ENCODE measurements at places on chromosomes 5 and 9.

DNA sequence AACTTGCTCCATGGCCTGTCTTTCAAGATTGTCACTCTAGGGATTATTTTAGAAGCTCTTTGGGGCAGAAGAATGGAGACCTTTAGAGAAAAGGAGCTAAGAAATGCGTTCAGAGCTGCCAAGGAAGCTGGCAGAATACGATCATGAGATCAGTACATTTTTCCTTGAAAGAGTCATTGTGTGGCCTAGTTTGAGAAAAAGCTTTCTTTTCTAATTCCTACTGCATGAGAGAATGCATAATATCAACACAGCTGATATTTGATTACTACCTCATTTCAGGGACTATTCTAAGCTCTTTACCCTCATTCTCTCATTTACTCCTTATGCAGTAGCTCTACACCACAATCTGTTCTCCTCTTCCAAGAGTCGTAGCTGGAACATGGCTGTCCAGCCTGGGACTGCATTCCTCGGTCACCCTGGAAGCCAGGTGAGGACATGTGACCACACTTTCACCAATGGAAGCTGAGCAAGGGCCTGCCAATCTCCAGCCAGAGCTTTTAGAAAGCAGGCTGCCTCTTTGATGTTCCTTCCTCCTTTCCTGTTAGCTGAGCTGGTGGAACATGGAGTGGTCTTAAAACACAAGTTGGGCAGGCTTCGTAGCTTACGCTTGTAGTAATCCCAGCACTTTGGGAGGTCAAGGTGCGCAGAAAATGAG lies 99.3 kb upstream of the LHFPL2 start:
- DNase-seq: no peak

DNA sequence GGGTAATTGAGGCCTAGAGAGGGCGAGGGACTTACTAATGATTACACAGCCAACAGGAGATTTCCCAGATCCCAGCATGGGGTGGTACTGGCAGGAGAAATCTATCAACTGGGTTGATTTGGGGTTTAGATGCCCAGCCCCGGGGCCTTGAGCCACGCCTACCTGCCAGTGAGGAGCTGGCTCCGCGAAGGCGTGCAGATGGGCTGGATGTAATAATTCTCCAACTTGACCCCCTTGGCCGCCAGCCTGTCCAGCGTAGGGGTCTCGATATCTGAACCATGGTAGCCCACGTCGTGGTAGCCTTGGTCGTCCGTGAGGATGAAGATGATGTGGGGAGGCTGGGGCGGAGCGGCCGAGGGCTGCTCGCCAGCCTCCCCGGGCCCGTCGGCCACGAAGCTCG lies 804 bp downstream of the ARSI start:
- DNase-seq: no peak

- no peak for DNase-seq
These were observed 1.7 kb upstream of the PTPN3 start for GRCh38 chr9:109499631-109500410.

DNA sequence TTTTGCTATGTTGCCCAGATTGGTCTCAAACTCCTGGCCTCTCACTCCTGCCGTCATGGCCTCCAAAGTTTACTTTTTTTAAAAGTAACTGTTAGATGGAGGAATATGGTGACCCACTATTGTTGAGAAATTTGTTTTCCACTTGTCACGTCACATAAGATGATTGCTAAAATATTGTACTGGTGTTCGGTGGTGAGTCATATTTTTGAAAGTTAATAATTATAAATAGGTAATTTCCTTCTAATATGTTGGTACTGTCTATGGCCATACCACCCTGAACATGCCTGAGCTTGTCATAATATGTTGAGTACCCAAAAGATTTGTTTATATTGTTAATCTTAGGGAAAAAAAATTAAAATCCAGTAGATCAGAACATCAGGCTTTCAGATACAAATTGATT lies 22.6 kb downstream of the RMI1 start:
- DNase-seq: no peak

GRCh38 chr9:92385953-92386352 lies 18.4 kb downstream of the OGN start:
- DNase-seq: no peak

- DNase-seq: no peak
These were observed 39.0 kb upstream of the DEPDC1B start for GRCh38 chr5:60738933-60739332.

Measured in NCI-H1417 treated with DMSO at 0.1 percent for 48 hours (cell line).